Smooth muscle cell of the brain vasculature (primary cell): ENCODE measurements at places on chromosomes 5 and 9.

- DNase-seq = no peak
Observed at GRCh38 chr5:10528056-10528816, 35.6 kb upstream of the ANKRD33B start.

GRCh38 chr5:167452136-167452535 is 839.3 kb upstream of the WWC1 start:
- DNase-seq = no peak

DNA sequence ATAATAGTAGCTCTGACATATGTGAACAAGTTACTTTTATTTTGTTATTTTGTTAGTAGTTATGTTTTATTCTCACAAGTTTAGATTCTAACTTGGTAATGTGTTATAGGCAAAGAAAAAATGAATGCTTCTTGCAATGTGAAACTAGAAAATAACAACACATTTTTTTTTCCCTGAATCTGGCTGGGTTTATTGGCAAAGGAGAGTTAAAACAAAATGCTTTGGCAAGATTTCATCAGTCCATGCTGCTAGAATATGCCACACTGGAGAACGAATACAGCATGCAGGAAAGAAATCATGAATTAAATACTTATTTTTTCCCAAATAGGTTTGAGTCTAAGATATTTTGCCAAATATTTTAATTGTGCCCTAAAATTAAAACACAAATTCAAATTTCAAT is 1048.1 kb upstream of the ACO1 start:
- no peak for DNase-seq

DNA sequence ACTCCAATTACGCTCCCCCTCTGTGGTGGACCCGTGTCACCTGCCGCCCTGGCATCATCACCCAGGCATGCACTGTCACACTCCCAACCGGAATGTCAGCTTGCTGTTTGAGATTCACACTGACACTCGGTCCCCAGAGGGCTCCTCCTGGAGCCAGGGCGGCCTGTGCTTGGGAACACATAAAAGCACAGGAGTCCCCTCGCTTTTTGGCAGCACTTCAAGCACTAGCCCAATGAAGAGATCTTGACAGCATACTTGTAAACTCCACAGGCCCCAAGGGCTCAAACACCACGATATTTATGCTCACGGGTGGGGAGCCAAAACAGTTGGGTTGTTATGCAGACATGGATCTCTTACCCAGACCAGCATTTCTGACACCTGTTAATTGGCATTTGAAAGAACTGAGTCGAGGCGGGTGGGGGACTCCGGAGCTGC is 90.8 kb upstream of the EGFLAM start:
- no peak for DNase-seq

- DNase-seq = no peak
Observed at GRCh38 chr5:56639476-56639875, 175.9 kb upstream of the MAP3K1 start.

- DNase-seq = peak; percentile 78
Observed at GRCh38 chr5:141968914-141969608, at the start of gene RNF14. Gene RNF14, plus strand, starts transcription at chr5:141969105. Its CDS starts 4,484 bp downstream, at chr5:141973589.

DNA sequence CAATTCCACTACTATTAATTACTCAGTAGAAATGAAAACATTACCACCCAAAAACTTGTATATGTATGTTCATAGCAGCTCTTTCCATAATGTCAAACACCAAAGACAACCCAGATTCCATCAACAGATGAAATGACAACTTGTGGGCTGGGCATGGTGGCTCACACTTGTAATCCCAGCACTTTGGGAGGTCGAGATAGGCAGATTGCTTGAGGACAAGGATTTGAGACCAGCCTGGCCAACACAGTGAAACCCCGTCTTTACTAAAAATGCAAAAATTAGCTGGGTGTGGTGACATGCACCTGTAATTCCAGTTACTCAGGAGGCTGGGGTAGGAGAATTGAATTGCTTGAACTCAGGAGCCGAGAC is 11.5 kb downstream of the UIMC1 start:
- no peak for DNase-seq

- DNase-seq = no peak
Observed at GRCh38 chr5:167247816-167248215, 1043.6 kb upstream of the WWC1 start.

GRCh38 chr5:55363856-55364255 is 56.1 kb downstream of the MTREX start:
- DNase-seq = no peak
